Esophagus mucosa (tissue), 1 donor: ENCODE measurements at places on chromosomes 7 and 10. TPM values are rescaled to one million over a fixed set of nuclear protein-coding genes. Genes with fewer than 3 reads are reported as not detected.

TLL2 gene
- total RNA-seq: 0.12 TPM

KCP gene
- 1.8 TPM for total RNA-seq

HMX2 gene
- total RNA-seq: not detected

- no peak for ATAC-seq
These were observed 698.9 kb downstream of the PARD3 start for GRCh38 chr10:34116220-34116641.

CDNF gene
- 1.2 TPM for total RNA-seq

DNA sequence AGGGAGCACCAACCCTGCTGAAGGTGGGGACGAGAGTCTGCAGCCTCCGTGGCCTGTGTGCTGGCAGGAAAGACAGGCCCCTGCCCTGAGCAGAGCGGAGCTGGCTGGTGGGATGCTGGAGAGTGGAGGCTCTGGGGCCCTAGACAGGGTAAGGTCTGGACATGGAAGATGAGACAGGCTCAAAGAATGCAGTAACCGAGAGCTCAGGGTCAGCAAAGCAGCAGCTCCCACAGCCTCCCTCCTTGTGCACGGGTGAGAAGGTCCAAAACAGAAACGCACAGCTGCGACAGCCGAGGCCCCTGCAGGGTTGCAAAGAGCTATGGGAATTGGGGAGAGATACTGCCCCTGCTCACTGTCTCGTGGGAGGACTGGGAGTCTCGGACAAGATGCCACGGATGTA lies 80.5 kb downstream of the TNS3 start:
- no peak for ATAC-seq

GRCh38 chr10:79246606-79247275 lies 100.5 kb upstream of the PPIF start:
- peak; percentile 3 for ATAC-seq

GRCh38 chr7:29224726-29225125 lies 30.2 kb downstream of the CHN2 start:
- no peak for ATAC-seq

TAS2R4 gene
- total RNA-seq: 0.56 TPM

DNA sequence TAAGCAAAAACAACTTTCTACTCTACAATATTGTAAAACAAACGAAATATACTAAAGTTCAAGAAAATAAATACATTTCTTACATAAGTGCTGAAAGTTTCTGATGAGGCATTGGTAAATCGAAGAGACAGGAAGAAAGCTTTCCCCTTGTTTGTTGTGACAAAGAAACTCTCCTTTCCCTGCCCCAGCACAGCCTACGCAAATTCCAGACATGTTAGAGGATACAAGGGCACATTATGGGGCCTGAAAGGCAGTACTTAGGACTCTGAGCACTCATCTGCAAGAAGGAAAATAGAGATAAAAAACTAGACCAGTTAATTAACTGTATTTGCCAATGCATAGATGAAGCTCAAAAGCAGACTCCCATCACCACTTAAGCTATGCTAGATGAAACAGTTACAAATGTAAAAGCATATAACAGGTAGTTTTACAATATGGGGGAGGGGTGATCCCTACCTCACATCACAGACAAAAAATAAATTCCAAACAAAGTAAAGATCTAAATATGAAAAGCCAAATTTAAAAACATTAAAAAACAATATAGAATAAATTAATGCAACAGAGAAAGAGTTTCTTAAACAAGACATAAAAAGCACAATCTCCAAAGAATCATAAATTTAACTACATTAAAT lies 21.8 kb downstream of the ARHGAP19 start:
- ATAC-seq: no peak

- ATAC-seq: no peak
These were observed 194.4 kb downstream of the TNS3 start for GRCh38 chr7:47387506-47387905.

DNA sequence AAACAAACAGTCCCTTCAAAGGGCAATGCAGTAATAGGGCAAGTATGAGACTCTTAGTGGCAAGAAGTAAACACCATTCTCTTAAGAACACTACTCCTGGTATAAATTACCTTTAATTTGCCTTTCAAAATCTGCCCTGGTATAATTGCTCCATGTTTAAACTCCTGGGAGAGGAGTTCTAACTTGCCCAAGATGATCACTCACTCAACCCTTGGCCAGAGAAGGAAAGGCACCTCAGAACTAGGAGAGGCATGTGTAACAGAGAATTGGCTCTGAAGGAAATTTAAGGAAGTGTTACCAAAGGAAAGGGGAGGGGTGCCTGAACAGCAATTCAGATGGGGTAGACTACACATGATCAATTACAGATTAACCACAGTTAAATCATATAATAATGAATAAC lies 1173.6 kb upstream of the SORCS1 start:
- no peak for ATAC-seq

DNA sequence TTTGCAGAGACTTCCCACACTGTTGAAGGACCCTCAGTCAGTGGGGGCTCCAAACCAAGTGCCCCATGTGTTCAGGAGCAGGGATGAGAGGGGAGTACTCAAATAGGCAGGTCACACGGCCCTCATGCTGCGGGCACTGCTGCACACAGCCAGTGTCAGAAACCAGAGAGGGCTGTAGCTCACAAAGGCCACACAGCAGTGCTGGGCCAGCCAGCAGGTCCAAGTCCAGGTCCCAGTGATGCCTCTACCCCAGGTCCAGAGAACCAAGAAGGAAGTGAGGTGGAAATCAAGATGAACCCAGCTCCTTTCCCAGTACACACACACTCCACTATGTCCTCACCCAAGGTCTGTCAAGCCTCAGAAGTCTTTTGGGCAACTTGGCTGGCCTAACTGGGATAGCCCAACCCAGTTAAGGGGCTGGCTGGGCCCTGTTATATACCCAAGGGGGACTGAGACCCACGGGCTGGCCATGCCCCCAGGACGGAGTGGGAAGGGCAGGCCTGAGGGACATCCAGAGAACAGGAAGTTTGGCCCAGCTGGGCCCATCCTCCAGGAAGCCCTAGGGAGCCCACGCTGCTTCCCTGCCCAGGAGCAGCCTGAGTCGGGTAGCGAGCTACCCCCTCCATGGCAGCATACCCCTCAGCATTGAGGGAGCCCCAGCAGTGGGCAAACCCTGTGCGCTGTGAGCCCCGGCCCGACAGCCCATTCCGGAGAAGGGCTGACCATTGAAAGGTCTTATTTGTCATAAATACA lies 24.3 kb downstream of the GRID1 start:
- ATAC-seq: no peak

GRCh38 chr7:155590215-155591018 lies 44.1 kb upstream of the CNPY1 start:
- no peak for ATAC-seq
